ENCODE measurements at places on chromosomes 11 and 22.
A peak's percentile ranks its signal among the peaks of the same experiment; 100 is the strongest.

- H3K36me3 ChIP-seq, result no peaks in the 10 kb centered on the region
- H3K4me1 ChIP-seq, result no peaks in the 10 kb centered on the region
- DNase-seq, result no peak
- H3K27me3 ChIP-seq, result no peaks in the 10 kb centered on the region
- no peak overlapping the region for H3K27ac ChIP-seq
Measured at GRCh38 chr11:15745266-15745665, 611.1 kb downstream of the SOX6 start.

- H3K27ac ChIP-seq, result no peak overlapping the region
- no peaks in the 10 kb centered on the region for H3K36me3 ChIP-seq
- no peaks in the 10 kb centered on the region for H3K27me3 ChIP-seq
- no peaks in the 10 kb centered on the region for H3K4me1 ChIP-seq
- no peak overlapping the region for H3K4me3 ChIP-seq
Measured at GRCh38 chr11:132395434-132395833, 1025.0 kb downstream of the NTM start.

DNA sequence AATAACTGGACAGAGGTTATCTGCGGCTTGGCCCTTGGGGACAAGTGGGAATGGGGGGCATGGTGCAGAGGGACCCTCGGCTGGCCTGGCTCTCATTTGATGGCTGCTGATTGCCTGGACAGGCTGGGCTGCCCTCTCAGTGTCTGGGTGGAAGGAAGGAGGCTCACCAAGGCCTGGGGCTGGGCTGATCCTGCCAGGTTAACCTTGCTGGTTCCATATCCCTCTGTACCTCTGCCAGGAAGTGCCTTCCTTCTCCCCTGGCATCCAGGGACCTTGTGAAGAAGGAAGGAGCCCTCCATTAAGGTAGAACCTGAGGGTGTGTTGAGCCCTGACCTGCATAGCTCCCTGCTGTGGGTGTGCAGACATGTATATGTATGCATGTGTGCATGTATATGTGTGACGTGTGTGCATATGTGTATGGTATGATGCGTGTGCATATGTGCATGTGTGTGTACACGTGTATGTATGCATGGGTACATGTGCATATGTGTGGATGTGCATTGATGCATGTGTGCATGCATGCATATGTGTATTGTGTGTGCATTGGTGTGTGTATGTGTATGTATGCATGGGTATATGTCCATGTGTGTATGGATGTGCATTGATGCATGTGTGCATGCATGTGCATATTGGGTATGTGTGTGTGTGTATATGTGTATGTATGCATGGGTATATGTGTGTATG is 433.9 kb downstream of the TBC1D22A start:
- H3K27ac ChIP-seq, result no peak overlapping the region
- H3K4me1 ChIP-seq, result no peaks in the 10 kb centered on the region
- no peaks in the 10 kb centered on the region for H3K36me3 ChIP-seq
- no peak for DNase-seq
- no peak overlapping the region for H3K4me3 ChIP-seq

- H3K27me3 ChIP-seq, result no peaks in the 10 kb centered on the region
- no peaks in the 10 kb centered on the region for H3K36me3 ChIP-seq
- DNase-seq, result no peak
Measured at GRCh38 chr11:565921-566509, 5.2 kb downstream of the RASSF7 start.

DNA sequence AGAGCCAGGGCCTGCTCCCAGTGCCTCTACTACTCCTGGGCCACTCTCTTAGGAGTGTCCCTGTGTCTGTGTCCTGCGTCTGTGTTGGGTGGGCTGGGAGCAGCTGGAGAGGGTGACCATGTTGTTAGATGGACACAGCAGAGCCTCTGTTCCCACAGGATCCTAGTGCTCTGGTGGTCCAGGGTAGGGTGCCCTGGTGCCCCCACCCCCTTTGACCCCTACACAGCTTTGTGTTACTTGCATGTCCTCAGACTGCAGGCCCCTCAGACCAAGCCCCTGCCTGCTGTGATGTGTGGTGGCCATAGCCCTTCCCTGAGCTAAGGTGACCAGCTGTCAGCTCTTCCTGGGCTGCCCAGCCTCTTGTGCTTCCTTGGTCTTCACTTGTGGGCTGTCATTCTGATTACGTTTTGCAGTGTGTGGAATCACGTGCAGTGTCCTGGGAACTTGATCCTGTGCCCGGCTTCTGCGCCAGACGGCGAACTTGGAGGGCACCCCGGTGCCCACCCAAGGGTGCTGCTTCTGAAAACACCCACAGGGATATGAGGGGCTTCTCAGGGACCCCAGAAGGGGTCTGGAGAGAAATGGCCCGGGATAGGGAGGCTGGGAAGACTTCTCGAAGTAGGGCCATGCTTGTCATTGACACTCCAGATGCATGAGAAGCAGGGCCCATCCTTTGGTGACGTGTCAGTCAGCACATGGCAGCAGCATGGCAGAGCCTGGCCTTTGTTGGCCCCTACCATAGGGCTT is 1.5 kb downstream of the TANGO2 start:
- peaks cover 16% of the 10 kb centered on the region for H3K4me1 ChIP-seq
- peak overlapping the region; percentile 91 for H3K27ac ChIP-seq
- H3K4me3 ChIP-seq, result peak overlapping the region; percentile 97
- H3K27me3 ChIP-seq, result no peaks in the 10 kb centered on the region
- no peak for DNase-seq

DNA sequence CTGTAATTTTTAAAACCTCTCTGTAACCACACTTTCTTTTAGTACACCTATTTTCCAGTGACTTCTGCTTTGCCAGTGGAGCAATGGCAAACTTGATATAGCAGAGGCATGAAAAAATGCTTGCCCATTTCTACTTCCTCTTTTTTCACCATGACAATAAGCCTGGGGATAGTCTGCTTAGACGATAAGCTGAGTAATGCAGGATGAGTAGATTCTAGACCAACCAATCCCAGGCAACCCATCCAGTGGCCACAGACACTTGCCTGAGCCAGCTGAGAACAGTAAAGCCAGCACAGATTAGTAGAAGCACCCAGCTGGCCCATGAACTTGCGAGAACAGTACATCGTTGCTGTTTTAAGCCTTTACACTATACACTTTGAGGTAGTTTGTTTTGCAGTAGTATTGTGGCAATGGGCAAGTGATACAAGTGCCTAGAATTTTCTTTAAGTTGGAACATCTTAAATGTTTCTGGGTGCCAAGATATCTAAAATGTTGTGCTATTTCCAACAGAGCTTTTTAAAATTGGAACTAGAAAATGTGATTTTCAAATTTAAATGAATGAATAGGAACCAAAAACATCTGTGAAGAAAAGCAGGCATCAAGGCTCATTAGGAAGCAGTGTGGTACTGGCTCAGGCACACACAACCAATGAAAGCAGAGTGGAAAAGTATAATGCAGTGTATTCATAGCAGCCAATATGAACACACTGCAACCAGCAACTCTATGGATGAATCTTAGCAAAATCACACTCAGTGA is 37.7 kb downstream of the DDI1 start:
- DNase-seq, result no peak
- no peak overlapping the region for H3K4me3 ChIP-seq
- no peaks in the 10 kb centered on the region for H3K27me3 ChIP-seq
- no peak overlapping the region for H3K27ac ChIP-seq
- no peaks in the 10 kb centered on the region for H3K36me3 ChIP-seq

DNA sequence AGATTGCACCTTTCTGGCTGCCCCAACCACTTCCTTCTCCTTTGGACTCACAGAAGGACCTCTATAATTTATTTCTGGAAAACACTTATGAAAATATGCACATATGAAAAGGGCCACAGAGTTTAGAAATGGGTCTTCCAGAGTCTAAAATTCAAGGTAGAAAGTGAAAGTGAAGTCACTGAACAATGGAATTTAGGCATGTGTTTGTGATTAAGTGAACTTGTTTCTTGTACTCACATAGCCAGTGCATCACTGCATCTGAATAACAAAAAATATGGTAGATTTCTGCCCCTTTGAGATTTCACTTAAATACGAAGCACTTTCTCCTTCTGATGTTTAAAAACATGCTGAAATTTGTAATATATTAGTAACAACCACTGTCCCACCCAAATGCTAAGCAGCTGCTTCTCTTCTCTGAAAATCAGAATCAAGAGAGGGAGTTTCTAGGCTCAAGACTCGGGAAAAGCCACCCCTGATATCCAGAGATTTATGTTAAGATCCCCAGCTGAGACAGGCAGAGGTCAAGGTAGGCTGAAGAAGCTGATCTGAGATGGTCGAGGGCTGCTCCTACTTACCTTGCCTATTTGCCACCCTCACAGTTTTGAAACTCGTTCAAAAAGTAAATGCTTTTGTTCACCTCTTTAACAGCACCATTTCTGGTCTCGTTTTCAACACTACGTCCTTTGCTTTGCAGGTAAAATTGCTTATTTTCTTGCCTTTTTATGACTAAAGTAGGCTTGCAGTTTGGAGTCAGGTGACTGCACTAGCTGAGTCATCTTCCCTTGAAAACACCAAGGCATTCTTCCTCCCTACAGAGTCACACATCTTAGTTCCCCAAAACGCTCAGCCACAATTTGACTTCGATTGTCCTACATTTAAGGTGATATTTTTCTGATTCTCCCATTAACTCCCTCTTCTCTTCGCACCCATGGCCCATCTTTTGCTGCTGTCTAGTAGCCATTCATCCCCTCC is at the start of gene XKR3:
XKR3 (minus strand) TSS at position 696 of the 972 bp plus-strand sequence. CDS start 17,338 bp downstream, outside the sequence.
- DNase-seq, result no peak
- no peaks in the 10 kb centered on the region for H3K36me3 ChIP-seq
- no peaks in the 10 kb centered on the region for H3K4me1 ChIP-seq
- no peak within 1 kb of the TSS for H3K27ac ChIP-seq

GRCh38 chr22:29041408-29041807 is 20.2 kb downstream of the C22orf31 start:
- H3K4me1 ChIP-seq, result no peaks in the 10 kb centered on the region
- no peak overlapping the region for H3K4me3 ChIP-seq
- no peak for DNase-seq
- peak overlapping the region; percentile 35 for H3K27ac ChIP-seq
- peaks cover 16% of the 10 kb centered on the region for H3K36me3 ChIP-seq

DNA sequence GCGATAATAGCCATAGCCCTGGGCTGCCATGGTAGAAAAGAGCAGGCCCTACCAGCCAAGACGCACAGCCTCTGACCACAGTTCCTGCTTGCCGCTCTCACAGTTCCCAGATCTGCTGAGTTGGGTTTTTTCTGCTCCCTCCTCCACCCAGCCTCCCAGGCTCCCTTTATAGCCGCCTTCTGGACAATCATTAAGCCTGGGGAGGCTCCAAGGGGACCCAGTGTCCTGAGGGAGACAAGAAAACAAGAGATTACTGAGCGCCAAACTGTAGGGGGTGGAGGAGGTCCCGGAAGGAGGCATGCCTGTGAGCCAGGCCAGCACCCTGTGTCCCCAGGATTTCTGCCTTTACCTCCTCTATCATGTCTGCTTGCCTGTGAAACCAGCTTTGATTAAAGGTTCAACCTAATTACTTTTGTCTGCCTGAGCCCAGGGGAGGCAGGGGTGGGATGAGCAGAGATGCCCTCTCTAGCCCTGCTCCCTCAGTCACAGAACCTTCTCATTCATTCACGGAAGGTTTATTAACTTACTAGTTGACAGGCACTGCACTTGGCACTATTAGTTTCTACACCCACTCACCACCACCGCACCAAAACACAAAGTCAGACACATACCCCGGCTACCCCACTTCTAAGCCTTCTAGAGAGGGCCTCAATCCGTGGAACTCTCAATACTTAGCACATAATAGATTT is 1.2 kb downstream of the SLC37A4 start:
- peaks cover 13% of the 10 kb centered on the region for H3K36me3 ChIP-seq
- peak overlapping the region; percentile 61 for H3K27ac ChIP-seq
- peaks cover 13% of the 10 kb centered on the region for H3K4me1 ChIP-seq
- no peaks in the 10 kb centered on the region for H3K27me3 ChIP-seq

DNA sequence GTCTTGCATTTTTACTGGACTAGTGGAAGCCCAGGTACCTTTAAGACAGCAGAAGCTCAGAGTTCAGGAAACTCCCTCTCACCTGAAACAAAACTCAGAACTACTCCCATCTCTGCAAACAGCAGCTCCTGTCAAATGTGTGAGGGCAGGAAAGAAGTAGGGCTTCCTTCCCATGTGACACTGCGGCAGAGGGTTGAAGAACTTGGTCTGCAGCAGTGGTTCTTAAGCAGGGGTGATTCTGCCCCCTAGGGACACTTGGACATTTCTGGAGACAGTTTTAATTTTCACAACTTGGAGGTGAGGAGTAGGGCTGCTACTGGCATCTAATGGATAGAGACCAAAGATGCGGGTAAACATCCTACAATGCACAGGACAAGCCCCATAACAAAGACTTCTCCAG is 63.4 kb downstream of the RCN1 start:
- H3K27me3 ChIP-seq, result no peaks in the 10 kb centered on the region
- DNase-seq, result no peak
- H3K4me3 ChIP-seq, result no peak overlapping the region
- no peaks in the 10 kb centered on the region for H3K36me3 ChIP-seq
- H3K27ac ChIP-seq, result no peak overlapping the region

GRCh38 chr22:33035272-33035863 is 22.8 kb downstream of the SYN3 start:
- DNase-seq, result peak; percentile 15
- no peaks in the 10 kb centered on the region for H3K27me3 ChIP-seq
- H3K27ac ChIP-seq, result no peak overlapping the region
- no peaks in the 10 kb centered on the region for H3K36me3 ChIP-seq

GRCh38 chr11:35262735-35263134 is 123.8 kb downstream of the CD44 start:
- no peak for DNase-seq
- no peaks in the 10 kb centered on the region for H3K27me3 ChIP-seq
- peaks cover 2% of the 10 kb centered on the region for H3K4me1 ChIP-seq
- H3K27ac ChIP-seq, result no peak overlapping the region
- H3K36me3 ChIP-seq, result no peaks in the 10 kb centered on the region
